CD4-positive, alpha-beta T cell treated with Interleukin-4 for 1 hour (primary cell): ENCODE measurements at places on chromosomes 5 and 9.
A peak's percentile ranks its signal among the peaks of the same experiment; 100 is the strongest.

- DNase-seq = no peak
These were observed 43.4 kb upstream of the CDKN2B start for GRCh38 chr9:22052376-22052945.

DNA sequence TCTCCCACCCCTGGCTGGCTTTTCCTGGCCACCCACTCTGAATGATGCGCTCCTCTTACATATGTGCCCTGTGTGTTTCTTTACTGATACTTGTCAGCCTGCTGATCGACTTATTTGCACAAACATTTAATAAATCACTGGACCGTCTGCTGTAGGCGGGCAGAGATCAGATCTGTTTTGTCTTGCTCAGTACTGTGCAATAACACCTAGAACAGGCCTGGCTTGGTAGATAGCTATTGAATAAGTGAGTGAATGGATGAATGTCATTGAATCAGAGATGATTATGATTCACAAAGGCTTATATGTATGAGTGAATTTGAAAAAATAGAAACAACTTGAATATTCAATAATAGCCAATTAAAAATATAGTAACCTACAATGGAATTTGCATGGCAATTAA, 165.1 kb downstream of the RGS3 start:
- DNase-seq = no peak

DNA sequence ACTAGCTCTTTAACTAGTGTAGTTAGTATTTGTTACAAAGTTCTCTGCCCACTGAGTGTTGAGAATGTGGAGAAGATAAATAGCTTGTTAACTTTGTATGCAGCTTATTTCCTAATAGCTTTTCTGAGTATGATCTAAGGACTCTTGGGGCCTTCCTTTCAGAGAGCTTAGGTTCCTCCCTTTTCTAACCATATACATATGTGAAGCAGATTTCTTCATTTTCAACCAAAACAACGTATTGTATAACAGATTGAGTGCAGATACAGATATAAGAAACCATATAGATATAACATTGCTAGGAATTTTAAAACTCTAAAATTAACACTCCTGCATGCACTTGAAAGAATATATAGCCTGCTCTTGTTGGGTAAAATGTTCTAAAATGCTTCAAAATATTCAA, 70.4 kb downstream of the SCAMP1 start:
- no peak for DNase-seq

GRCh38 chr5:34562791-34563190, 93.3 kb upstream of the RAI14 start:
- no peak for DNase-seq

DNA sequence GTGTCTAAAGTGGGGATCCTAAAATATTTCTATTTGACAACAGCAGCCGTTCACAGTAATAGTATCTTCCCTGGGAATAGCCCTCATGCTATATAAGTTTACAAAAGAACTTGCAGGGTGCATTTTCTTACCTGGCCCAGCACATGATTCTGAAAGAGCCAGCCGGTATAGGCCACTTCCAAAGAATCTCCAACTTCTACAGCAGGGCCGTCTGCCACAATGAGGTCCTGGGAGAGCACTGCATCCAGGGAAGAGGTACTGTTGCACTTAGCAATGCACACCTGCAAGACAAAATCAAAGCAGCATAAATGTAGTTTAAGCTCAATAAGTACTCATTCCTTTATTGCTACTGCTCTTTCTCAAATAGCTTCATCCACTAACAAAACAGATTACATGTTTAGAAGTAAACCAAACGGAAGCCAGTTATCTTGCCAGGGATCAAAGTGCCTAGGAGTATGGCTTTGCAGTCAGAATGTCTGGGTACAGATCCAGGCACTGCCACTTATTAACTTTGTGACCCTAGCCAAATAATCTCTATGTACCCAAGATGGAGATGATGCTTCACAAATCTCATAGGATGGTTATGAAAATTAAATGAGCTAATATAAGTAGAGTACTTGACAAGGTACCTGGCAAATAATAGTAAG, 21.3 kb downstream of the FKBP15 start:
- DNase-seq = no peak

GRCh38 chr9:86073839-86074238, 25.5 kb downstream of the GOLM1 start:
- no peak for DNase-seq

DNA sequence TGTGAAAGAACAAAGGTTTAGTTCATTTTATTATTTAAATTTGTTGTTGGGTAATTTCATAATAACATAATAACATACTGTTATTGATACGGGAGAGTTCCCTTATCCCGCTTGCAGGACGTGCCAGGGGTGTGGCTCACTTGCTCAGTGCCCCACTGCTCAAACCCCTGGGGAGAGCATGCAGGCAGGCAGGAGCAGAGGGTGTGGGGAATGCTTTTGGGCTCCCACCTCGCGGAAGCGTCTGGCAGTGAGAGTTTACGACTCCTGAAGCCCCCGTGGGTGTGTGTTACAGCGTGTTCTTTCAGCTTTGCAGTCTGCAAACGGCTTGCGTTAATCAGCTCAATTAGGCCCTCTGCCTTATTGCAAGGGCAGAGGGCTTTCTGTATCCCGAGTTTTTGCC, 675.9 kb downstream of the SEMA5A start:
- DNase-seq = no peak

DNA sequence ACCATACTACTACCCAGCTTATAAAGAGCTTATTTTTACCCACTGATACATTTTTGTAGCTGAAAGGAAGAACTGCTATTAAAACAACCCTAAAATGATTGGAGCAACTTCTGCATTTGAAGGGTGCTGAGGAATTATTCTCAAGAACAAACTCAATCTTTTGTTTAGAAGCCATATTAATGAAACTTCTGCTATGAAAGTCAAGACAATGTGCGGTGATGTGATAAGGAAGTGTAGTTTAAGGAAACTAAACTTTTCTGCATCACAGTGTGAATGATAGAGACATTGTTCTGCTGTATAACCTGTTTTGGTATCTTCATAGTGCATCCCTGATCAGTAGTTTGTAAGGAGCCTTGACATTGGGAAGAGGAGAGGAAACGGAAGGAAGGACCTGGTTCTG, 408.5 kb downstream of the TMEM38B start:
- DNase-seq = no peak

GRCh38 chr5:175354964-175355363, 89.0 kb downstream of the DRD1 start:
- no peak for DNase-seq

DNA sequence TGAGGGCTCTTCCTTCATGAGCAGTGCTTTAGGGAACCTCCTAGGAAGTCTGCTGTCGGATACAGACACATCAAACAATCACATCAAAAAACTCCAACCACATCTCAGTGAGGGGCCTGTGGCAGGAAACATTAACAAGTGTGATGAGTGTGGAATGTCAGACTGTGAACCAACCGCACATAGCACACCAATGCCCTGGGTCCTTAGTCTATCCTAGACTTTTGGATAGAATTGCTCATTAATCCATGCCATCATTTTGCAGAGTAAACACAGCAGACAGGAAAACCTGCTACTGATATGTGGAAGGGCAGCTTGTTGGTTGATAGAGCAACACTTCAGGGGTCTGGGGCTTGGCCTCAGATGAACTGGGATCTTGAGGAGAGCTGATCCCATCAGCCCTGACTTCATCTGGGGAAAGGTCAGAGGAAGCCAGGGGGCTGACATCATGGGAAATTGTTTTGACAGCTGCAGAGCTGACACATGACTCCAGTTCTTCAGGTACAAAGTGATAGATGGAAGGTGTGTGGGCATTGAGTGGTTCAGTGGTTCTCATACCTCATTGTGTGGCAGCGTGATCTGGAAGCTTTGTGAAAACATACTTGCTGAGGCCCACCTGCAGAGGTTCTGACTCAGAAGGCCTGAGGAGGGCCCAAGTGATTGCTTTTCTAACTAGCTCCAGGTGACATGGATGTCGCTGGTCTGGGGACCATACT, 193.3 kb downstream of the DIRAS2 start:
- no peak for DNase-seq

DNA sequence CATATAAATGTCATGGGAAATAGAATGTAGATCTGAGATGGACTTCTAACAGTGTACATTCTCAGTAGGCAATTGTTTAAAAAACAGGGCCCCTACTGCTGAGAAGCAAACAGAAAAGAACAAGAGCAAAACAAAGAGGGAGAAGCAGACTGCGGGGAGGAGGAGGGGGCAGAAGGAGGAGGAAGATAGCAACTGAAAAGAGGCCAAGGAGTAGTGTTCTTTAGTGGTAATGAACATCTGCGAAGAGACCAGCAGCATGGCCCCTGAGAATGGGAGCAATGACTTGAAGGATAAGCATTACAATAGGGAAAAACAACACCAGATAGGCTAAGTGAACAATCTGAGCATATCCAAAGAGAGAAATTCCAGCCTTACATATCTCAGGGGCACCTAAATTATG, 36.8 kb downstream of the HAPLN1 start:
- DNase-seq = no peak

DNA sequence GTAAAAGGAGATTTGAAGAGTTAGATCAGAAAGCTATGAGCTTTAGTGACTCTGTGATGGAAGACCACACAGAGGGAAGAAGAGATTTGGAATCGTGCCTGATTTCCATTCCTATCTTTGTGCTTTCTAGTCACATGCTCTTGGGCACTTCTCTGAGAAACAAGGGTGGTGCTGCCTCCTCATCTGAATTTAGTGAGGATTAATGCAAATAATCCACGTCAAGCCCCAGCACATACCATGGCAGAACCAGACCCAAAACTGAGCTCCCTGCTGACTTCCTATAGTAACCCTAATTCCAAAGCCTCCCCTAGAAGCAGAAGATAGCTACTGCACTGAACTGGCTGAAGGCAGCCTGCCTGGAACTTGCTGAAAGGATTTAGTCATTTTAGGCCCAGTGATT, 17.7 kb downstream of the SLC45A2 start:
- DNase-seq = no peak

GRCh38 chr5:169024421-169024820, 276.5 kb downstream of the SLIT3 start:
- DNase-seq = no peak

DNA sequence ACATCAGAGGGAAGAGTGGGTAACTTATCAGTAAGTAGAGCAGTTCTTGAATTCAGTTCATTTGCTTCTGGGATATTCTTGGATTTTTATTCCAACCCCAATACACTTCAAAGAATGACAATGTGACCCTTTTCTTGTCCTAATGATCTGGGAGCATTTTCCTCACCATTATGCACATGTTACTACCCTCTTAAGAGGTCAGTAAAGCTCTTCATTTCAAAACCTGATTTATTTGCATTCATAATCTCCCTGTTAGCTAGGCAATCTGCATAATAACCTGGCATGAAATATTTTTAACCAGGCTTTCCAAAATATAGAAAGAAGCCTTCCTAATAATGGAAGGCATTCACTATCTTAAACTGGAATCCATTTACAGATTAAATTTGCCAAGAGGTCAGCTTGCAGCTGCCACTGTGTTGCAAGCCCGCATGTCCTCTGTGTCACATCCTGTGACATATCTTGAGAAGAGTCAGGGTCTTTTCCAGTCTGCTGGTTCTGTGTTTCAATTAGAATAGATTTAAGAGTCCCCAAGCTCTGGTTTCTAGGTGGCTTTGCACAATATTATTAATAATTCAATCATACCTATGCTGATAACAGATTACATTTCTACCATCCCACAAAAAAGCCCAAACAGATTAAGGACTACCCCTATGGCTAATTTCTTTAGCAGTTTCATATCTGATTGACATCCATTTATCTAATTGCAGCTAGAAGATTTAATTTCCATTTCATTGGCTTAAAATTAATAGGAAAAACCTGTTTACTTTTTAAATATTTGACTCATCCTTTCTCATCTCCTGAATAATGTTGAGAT, 30.9 kb upstream of the PPP2R2B start:
- DNase-seq = no peak

- no peak for DNase-seq
These were observed 13.1 kb upstream of the CMBL start for GRCh38 chr5:10320793-10321192.

DNA sequence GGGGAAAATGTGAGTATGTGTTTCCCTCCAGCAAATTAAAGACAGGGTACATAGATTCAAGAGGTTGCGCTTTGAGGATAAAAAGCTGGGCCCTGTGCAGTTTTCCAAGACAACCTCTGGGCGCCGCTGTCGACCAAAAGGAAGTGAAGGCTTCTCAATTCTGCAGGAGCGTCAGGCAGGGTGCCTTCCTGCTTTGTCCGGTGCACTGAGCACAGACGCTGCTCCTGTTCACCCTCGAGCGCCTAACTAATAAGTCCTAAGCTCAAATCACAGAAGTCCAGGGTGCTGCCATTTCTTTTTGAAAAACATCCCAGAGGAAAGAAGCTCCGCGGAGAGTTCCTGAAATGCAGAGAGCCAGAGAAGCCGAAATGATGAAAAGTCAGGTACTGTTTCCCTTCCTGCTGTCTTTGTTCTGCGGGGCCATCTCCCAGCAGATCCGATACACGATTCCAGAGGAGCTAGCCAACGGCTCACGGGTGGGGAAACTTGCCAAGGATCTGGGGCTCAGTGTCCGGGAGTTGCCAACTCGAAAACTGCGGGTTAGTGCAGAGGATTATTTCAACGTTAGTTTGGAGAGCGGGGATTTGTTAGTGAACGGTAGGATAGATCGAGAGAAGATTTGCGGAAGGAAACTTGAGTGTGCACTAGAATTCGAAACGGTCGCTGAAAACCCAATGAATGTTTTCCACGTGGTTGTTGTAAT, at the start of gene PCDHGB1:
PCDHGB1 (plus strand) TSS at position 183 of the 703 bp plus-strand sequence; CDS start at position 345, 162 bp downstream.
- peak; percentile 43 for DNase-seq

DNA sequence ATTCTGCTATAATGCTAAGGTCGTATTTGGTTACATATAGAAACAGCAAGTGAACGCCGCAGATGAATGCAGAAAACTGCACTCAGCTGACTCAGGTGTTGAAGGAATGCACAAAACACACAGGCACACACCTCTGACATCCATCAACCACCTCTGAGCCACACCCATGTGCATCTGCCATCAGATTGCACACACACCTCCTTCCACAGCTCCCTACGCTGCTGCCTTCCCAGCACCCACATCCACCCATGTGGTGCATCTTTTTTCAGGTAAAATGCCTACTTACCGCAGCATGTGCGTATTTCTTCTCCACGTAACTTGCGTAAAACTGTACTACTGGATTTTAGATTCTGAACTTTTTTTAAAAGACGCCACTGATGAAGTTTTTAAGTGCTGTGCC, 7.1 kb downstream of the STK10 start:
- DNase-seq = peak; percentile 49

DNA sequence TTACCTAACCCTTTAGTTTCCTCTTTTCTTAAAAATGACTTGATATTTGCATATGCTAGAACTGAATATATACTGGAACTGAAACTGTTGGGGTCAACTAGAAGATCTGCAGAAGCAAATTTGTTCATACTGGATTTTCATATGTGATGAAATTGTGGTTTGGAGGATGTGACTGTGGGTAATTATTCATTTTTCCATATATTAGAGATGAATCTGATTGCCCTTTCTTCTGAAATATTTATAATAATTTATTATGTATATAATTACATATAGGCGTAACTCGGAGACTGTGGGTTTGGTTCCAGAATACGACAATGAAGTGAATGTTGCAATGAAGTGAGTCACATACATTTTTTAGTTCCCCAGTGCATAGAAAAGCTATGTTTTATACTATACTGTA, 149.1 kb downstream of the ATP10B start:
- DNase-seq = peak; percentile 29
